Stimulated activated CD4-positive, alpha-beta T cell treated with anti-CD3 and anti-CD28 coated beads, Interleukin-1b, Interleukin-23, amount 100 ng/mL, for 1 hour (primary cell): ENCODE measurements at places on chromosomes 11 and 22.

DNA sequence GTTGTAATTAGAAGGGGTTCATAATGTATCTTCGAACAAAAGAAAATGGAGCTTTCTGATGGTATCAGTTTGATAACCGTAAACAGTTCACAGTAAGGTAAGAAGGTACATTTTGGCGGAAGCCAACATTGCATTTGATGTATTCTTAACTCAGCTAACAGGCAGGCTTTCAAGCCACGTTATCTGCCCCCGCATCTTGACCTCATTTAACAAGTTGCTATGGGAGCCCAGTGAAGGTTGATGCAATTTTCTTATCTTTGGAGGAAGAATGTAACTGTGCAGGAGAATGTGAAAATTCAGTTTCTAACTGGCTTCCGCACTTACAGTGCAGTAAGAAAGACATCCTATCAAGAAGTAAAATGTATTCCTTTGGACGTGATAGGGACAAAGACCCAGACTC is 110.6 kb downstream of the ETS1 start:
- no peak for DNase-seq

GRCh38 chr11:32200136-32200847 is 109.4 kb downstream of the RCN1 start:
- no peak for DNase-seq

GRCh38 chr11:95145430-95146060 is 55.9 kb downstream of the ENDOD1 start:
- no peak for DNase-seq

- DNase-seq: no peak
Measured at GRCh38 chr11:120061036-120061760, 76.7 kb downstream of the TRIM29 start.

GRCh38 chr11:45649544-45650165 is 15.8 kb downstream of the CHST1 start:
- DNase-seq: no peak

DNA sequence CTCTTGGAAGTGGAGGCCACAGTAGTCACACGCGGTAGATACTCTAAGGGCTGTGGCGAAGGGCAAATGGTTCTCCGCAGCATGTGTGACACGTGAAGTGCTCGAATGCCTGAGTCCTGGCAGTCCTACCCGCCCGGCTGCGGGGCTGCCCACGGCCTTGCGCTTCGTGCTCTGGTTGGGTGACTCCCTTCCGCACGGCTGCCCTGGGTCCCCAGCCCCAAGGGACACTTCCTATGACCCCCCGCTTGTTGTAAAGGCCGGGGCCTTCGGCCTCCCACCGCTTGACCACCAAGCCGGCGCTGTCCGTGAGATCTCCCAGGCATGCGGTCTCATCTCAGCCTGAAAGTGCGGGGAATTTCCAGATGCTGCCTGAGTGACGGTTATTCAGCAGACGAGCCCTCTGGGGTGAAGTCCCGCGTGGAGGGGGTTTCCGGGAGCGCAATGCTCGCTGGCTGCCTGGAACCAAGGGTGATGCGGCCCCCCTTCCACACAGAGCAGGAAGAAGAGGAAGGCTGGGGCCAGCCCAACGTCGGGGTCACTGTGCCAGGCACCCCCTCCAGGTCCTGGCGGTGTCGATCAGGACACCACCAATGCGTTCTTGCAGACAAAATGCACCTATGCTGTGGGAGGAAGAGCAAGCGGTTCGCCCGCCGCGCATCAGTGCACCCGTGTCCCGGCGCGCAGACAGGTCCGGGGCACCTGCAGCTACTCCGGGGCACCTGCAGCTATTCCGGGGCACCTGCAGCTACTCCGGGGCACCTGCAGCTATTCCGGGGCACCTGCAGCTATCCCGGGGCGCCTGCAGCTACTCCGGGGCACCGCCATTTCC is 171.2 kb downstream of the OPCML start:
- no peak for DNase-seq
